CD4-positive, alpha-beta memory T cell (primary cell): ENCODE measurements at places on chromosomes 1 and 21.

DNA sequence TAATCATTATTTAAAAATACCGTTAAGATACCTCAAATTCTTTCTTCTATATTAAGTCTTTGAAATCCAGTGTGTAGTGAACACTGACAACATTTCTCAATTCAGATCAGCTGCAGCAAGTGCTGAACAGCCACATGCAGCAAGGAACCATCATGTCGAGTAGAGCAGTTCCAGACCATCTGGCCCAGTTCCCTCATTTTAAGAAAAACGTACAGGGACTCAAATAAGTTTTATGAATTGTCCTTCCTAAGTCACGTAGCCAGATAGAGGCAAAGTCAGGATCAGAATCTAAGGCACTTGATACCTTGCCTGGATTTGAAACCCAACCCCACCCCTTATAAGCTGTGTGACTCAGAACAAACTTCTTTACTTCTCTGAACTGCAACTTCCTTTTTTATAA lies 132.4 kb downstream of the PROX1 start:
- no peak for DNase-seq

DNA sequence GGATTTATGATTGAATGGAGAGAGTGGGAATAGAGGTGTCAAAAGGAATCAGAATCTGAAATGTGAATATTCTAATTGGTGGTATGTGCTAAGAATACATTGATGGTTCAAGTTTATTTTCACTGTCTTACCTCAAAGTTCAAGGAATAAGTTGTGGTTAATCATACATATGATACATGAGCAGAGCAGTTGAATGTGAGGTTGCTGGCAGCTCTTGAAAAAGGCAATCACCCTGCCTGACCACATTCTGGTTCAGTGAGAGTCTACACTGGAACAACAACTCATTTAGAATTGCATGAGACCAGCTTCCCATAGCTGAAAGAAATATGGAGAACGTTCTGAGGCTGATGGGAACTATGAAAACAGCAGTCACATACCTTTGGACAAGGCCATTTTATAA lies 68.3 kb upstream of the ARHGAP29 start:
- DNase-seq = no peak

- no peak for DNase-seq
These were observed 106.8 kb upstream of the VAMP3 start for GRCh38 chr1:7664147-7664892.

DNA sequence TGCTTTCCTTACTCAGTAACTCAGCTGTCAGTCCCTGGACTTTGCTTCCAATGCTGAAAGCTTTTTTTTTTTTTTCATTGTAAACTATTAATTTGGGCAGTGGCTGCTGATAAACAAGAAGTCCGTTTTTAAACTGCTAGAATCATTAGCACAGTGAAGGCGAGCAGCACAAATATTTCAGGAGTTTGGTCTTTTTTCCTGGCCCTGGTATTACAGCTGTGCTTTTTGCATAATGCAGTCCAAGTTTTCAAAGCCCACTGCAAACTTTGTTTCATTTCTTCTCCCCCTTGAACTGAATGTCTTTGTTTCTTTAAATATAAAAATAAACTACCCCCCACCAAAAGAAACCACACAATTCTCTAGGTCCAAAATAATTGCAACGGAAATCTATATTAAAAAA lies 6.6 kb downstream of the GLIS1 start:
- no peak for DNase-seq

DNA sequence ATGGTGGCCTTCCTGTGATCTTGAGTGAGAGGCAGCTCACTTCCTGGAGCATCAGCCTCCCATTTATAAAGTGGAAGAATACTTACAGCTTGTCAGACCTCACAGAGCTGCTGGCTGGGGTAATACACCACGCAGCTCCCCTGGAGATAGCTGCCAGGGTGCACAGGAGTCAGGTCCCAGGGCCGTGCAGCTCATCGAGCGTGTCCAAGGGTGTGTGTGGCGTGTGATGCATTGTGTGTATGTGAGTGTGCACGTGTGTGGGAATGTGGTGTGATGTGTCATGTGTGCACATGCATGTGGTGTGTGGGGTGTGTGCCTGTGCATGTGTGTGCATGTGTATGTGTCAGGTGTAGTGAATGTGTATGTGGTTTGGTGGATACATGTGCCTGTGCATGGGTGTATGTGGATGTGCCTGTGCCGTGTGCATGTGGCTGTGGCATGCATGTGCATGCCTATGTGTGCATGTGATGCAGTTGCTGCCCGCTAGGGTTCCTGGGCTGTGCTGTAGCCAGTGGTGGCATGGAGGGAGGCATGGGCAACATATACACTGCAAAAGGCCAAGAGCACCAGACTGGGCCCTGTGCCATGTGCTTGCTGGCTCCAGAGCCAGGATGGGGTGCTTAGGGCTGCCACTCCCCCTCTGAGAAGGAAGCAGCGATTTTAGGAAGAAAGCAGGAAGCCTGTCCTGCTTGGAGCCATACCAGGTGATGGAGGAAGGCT lies 24.6 kb downstream of the WNT3A start:
- DNase-seq = no peak

DNA sequence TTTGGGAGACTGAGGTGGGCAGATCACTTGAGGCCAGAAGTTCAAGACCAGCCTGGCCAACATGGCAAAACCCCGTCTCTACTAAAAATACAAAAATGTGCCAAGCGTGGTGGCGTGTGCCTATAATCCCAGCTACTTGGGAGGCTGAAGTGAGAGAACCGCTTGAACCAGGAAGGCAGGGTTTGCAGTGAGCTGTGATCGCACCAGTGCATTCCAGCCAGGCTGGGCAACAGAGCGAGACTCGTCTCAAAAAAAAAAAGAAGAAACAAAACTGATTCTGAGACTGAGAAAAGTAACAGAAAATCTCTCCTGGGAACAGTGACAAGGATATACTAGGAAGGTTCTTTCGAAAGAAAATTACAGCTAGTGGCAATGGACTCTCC lies 20.9 kb downstream of the USP48 start:
- no peak for DNase-seq

GRCh38 chr1:207644166-207644851 lies 624 bp upstream of the CR1L start:
- DNase-seq = no peak

DNA sequence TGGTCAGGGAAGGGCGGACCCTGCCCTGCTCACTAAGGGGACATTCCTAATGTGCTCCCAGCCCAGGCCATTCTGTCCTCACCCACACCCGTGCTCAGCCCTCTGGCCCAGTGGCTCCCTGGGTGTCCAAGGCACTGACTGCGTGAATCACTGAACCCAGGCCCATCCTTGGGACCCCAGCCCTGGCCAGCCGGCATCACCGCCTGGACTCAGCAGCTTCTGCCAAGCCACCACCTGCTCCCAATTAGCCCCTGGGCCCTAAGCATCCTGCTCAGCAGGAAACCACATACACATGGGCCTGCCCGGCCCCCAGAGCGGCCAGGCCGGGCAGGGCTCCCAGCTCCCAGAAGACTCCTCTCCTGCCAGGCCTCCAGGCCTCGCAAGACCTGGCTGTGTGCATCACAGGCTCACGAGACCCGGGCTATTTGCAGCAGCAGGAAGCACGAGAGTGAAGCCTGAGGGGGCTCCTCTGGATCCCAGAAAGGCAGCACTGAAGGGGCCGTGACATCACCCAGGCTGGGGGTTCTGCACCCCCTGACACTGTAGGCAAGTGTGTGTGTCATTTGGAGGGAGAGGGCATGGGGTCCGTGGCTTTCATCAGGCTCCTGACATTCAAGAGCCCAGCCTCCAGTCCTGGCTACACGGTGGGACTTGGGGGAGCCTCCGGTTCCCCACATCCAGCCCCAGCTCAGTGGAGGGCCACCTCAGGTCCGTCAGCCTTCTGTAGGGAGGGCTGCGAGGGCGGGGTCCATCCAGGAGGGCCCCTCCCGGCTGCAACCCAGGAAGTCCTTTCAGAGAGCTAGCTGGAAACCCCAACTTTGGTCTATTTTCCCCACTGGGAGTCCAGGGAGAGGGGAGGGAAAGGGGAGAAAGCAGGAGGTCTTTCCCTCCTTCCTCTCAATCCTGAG lies 1.6 kb downstream of the MFAP2 start:
- DNase-seq = no peak

- no peak for DNase-seq
These were observed 1.4 kb upstream of the GSTM4 start for GRCh38 chr1:109654519-109654918.

GRCh38 chr21:38264571-38264970 lies 7.8 kb downstream of the KCNJ15 start:
- DNase-seq = no peak

DNA sequence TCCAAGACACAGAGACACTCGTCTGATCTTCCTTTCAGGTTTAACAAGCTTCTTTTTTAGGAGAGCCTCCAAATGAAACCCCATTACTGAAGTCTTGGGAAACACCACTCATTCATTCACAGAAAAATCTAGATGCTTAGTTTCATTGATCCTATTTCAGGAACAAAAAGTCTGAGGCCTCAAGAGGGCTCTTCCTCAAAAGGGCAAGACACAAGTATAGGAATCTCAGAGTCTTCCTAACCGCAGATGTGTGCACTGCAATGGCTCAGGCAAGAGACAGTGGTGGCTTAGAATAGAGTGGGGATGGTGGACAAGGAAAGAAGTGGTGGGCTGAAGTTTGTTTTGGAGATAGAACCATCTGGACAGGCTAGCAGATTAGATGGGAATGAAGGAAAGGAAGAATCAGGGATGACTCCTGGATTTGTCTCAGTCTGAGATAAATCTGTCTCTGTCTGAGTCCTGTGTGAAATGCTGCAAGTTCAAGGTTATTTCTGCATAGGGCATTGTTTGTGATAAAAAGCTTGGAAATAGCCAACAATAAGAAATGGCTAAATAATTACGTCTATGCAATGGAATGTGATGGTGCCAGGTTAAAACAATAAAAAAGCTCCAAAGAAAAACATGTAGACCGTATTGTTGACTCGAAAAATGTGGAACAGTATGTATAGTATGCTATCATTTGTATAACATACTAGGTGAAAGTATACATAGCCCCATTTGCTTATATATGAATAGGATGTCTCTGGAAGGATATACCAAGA lies 8.9 kb upstream of the CTSE start:
- DNase-seq = no peak

GRCh38 chr1:59601041-59601441 lies 213.7 kb upstream of the HOOK1 start:
- DNase-seq = no peak

- DNase-seq = no peak
These were observed 242.4 kb upstream of the LYPLAL1 start for GRCh38 chr1:218931324-218931723.

GRCh38 chr1:219123036-219123435 lies 50.6 kb upstream of the LYPLAL1 start:
- no peak for DNase-seq

DNA sequence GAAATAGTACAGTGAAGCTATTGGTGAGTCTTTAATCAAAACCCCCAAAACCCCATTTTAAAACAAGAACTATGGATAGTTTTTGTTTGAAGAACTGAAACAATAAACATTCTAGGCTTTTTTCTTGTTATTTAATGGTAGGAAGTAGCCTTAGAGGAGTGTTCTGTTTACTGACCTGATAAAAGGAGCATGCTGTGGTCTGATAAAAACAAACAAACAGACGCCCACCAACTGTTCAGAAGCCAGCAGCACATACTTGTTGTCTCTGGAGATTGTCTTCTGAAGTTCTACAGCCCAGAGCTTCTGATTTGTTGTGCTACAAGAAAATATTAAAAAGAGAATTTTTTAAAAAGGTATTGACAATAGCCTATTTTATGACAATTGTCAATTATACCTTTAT lies 54.1 kb upstream of the CFAP298 start:
- DNase-seq = no peak

DNA sequence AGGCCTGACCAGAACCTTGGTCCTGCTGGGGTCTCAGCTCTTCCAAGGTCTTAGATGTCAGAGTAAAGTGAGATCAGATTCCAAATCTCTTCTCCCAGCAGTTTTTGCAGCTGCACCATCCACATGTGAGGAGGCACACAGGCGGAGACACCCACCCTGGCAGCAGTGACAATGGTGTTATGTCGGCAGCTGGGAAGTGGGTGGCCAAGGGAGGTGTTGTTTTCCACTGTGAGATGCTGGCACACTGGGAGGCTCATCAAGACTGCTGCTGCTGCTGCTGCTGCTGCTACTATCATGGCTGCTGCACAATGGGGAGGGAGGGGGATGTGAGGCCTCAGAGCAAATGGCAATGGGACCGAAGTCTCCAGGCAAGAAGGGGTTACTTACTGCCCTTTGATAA lies 23.6 kb downstream of the CAMK2N1 start:
- DNase-seq = no peak

DNA sequence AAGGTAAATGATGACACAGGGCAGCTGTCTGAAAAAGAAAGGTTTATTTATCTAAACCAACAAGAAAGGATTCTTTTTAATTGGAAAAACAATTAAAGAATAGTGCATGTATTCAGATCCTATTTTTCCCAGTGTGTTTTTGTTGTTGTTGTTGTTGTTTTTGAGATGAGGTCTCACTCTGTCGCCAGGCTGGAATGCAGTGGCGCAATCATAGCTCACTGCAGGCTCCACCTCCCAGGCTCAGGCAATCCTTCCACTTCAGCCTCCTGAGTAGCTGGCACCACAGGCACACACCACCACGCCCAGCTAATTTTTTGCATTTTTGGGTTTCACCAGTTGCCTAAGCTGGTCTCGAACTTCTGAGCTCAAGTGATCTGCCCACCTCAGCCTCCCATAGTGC lies 22.1 kb downstream of the NEK2 start:
- DNase-seq = no peak

DNA sequence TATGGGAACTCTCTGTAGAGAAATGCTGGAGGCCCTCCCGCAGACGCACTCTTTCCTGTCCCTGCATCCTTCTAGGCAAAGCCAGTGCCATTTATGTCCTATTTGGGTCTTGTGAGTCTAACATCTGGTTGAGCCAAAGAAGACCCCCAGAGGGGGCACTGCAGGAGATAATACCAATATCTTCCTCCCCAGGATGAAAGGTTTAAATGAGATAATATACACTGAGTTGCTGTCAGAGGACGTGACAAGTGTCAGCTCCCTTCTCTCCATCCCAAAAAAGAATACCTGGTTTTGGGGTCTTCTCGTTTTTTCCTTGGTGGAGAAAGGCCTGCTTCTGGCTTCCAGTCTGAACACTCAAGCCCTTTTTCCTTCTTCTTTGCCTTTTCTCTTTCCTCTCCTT lies 7.6 kb downstream of the TCEA3 start:
- no peak for DNase-seq

- DNase-seq = no peak
These were observed 31.0 kb downstream of the IL12RB2 start for GRCh38 chr1:67338642-67339041.

DNA sequence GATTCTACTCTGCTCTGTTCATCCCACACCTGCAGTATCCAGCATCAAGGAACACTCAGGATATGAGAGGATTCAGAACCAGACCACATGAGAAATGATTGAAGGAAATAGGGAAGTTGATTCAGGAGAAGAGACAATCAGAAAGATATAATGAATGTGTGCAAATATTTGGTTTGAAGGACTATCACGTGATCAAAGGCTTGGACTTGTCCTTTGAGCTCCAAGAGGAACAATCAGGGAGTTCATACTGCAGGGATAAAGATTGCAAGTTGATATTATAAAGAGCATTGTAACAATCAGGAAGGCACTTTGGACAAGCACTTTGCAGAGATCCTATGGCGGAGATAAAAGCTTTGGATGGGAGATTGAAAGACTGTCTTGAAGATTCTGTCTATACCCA lies 13.9 kb upstream of the PIGM start:
- no peak for DNase-seq
